Bronchial smooth muscle cell (primary cell): ENCODE measurements at places on chromosomes 11 and 22. TPM values are rescaled to one million over a fixed set of nuclear protein-coding genes. Genes with fewer than 3 reads are reported as not detected.

SCUBE2 gene
- 0.79 and 4.0 TPM in 2 replicates for total RNA-seq

FGF4 gene
- not detected in 2 replicates for total RNA-seq

UPK2 gene
- not detected in 2 replicates for total RNA-seq

MRPL11 gene
- total RNA-seq, result 27.6 and 34.5 TPM in 2 replicates

SLC2A11 gene
- 9.6 and 10.3 TPM in 2 replicates for total RNA-seq

P2RX6 gene
- 2.6 and 6.9 TPM in 2 replicates for total RNA-seq

CPT1A gene
- 37.2 and 53.9 TPM in 2 replicates for total RNA-seq

SLC15A3 gene
- 11.0 and 22.6 TPM in 2 replicates for total RNA-seq

TEAD1 gene
- total RNA-seq, result 28.8 and 48.9 TPM in 2 replicates

CYTH4 gene
- 0.26 and 0.32 TPM in 2 replicates for total RNA-seq

KRTAP5-9 gene
- total RNA-seq, result not detected in 2 replicates

OR8D1 gene
- under 0.01 TPM in 1 of 2 replicates, not detected in the other for total RNA-seq

HIKESHI gene
- total RNA-seq, result 51.1 and 57.4 TPM in 2 replicates
